Left renal pelvis (tissue), 4 donors: ENCODE measurements at places on chromosomes 2 and 18. TPM values are rescaled to one million over a fixed set of nuclear protein-coding genes. Genes with fewer than 3 reads are reported as not detected.

DNA sequence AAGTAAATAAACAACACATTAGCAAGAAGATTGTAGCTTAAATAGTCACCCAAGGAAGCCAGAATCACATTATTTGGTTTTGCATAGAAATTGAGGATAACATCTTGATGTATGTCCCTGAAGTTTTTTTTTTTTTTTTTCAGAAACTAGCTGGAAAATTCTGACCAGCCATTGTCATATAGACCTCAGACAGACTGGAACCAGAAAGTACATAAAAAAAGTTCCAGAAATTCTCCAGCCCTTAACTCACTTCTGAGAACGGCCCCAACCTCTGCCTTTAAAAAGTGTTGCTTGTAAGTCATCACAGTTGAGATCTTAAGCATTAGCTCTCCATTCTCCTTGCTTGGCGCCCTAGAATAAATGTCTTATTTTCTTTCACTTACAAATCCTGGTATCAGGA is 350.5 kb downstream of the CCDC85A start:
- no peak for DNase-seq

DNA sequence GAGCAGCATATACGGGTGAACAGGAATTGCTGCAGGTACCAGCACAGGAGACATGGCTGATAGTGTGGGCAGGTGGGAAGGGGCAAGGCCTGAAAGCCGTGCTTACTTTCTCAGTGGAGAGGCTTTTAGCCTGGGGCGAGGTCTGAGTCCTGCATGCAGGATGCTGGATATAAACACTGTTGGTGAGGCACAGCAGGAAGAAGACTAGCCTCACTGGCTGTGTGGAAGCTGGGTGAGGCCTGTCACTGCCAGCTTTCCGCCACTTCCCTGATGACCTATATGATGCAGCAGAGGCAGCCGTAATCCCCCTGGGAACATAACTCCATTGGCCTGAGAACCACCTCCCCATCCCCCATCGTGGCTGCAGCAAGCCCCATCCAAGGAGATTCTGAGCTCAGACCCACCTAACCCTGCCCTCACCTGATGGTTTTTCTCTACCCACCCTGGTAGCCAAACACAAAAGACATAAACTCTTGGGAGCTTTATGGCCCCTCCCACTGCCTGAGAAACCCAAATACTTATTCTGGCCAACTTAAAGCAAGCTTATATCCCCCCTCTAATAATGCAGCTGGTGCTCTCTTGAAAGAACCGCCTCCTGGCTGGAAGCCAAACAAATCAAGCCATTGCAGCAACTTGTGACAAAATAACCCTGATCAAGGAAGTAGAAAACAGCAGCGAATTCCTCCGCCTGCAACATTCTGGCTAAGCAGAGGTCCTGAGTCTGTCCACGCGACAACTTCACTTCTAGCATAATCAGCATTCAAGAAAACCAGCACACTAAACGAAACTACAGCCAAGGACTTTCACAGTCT is 54.6 kb upstream of the DSC1 start:
- DNase-seq: no peak

DNA sequence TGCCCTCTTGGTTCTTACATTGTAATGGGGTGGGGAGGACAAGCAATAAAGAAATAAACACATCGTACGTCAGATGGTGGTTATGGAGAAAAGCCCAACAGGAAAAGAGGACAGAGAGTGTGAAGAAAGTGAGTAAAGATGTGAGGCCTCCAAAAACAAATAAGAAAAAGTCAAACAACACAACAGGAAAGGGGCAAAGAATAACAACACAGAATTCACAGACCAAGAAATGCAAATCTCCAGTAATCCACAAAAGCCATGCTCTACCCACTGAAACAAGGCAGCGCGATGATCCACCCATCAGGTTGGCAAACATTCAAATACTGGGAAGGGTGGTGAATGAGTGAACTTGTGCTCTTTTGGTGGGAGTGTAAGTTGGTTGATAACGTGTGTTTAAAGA is 16.7 kb upstream of the DUSP2 start:
- no peak for DNase-seq

- no peak for DNase-seq
Measured at GRCh38 chr18:8458546-8459215, 150.6 kb upstream of the RAB12 start.

DNA sequence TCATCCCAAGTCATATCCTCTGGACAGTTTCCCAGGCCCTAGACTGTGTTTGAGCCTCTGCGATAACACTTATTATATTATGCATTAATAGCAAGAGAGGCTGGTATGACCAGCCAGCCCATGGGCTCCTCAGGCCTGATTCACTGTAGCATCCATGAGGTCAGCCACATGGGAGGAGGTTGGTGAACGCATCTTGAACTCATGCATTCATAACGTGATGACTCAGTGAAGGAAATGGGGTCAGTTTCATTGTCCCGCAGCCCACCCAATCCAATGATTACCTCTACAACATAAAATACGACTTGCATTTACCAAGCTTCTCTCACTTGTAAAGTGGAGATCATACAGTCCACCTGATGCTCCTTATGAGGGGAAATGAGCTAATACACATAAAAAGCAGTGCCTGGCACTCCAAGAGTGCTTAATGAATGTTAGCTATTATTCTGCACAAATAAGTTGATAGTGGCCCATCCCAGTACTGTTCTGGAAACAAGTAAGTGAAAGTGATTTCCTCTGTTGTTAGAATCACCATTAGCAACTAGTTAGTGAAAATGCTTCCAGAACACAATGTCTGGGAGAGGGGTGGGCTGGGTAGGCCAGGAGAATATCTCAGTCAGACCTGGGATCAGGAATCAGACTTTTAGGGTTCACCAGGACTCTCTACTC is 46.1 kb upstream of the CELF4 start:
- DNase-seq: no peak

GRCh38 chr2:171046048-171046560 is 114.6 kb downstream of the TLK1 start:
- no peak for DNase-seq

DNA sequence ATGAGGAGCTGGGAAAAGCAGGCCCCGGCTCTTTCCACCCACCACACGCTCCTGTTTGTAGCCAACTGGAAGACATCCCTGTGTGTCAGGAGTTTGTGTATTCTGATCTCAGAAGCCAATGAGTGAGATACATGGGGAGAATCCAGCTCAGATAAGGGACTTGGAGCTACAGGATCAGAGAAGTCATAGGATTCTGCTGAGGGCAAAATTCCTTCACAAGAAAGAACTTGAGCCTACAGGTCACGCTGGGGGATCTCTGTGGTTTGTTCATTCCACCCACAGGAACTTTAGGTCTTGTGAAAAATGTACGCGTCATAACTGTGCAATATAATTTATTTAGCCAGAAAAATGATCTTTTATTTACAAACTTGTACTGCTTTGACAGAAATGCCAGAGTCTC is 80.1 kb upstream of the SMIM21 start:
- no peak for DNase-seq

DNA sequence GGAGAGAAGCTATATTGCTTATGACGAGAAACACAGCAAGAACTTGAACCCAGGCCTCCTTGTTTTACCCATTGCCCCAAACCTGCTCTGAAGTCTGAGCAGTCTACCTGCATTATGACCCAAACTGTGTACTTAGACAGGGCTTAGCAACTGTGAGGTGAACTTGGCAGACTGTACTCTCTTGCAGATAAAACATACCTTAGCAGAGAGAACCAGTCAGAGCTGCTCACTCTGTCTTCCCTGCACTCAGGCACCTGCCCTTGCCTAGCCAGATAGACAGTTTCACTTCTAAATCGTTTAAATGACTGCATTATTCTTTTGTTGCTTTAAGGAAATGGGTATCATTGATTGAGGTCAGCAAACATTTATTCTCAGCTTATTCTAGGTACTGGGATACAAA is 20.3 kb downstream of the ITPRID2 start:
- no peak for DNase-seq

DNA sequence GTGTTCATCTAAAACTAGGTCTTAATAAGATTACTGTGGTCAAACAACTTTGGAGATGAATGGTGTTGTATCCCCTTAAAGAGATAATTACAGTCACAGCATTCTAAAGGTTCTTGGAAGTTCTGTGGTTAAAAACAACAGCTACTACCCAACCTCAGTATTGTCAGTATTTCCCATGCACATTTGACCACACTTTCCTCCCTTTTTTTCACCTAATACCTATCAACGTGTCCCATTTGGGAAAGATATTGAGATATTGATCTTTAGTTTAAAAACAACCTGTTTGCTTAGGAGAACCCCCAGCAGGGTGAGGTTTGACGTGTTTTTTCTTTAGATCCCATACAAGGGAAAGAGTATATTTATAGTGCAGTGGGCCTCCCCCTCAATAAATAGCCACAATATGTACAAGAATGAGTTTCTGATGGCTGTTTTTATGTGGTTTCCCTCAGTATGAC is 65.6 kb downstream of the WDR7 start:
- no peak for DNase-seq

GRCh38 chr2:73269686-73270465 is 14.4 kb downstream of the FBXO41 start:
- DNase-seq: no peak

- no peak for DNase-seq
Measured at GRCh38 chr2:108029496-108029895, 43.2 kb downstream of the SLC5A7 start.

DNA sequence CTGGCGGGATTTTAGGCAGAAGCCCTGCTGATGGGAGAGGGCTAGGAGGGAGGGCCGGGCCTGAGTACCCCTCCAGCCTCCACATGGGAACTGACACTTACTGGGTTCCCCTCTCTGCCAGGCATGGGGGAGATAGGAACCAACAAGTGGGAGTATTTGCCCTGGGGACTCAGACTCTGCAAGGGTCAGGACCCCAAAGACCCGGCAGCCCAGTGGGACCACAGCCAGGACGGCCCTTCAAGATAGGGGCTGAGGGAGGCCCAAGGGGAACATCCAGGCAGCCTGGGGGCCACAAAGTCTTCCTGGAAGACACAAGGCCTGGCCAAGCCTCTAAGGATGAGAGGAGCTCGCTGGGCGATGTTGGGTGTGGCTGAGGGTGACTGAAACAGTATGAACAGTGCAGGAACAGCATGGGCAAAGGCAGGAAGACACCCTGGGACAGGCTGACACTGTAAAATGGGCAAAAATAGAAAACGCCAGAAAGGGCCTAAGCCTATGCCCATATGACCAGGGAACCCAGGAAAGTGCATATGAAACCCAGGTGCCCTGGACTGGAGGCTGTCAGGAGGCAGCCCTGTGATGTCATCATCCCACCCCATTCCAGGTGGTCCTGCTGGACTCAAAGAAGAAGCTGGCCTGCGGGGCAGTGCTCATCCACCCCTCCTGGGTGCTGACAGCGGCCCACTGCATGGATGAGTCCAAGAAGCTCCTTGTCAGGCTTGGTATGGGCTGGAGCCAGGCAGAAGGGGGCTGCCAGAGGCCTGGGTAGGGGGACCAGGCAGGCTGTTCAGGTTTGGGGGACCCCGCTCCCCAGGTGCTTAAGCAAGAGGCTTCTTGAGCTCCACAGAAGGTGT is 8.5 kb downstream of the PROC start:
- DNase-seq: no peak

DNA sequence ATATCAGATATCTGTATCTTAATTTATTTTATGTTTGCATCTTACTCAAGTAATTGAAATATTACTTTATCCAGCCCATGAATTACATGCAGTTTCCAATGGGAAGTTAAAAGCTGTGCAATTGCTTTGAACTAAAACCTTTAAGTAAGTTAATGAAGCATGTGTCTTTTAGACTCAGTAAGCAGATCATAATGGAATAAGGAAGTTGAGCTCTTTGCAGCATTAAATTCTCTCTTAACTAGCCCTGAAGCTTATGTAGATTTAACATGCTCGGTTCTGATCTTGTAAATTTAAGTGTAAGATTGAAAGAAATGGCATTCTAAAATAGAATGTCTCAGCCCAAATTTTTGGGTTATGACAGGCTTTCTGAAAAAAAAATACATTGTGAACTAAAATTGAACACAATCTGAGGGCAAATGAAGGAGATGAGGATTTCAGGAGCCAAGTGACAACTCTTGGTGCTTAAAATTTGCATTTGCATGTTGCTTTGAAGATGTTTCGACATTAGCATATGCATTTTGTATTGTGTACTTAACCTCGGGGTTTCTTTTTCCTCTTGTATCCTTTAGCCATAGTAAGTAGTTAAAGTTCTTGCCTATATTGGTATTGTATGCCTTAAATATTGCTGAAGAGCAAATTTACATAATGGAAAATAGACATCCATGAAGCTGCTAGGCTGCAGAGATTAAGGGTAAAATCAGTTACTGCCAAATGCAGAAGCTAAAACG is 297.8 kb upstream of the KCNJ3 start:
- no peak for DNase-seq

DNA sequence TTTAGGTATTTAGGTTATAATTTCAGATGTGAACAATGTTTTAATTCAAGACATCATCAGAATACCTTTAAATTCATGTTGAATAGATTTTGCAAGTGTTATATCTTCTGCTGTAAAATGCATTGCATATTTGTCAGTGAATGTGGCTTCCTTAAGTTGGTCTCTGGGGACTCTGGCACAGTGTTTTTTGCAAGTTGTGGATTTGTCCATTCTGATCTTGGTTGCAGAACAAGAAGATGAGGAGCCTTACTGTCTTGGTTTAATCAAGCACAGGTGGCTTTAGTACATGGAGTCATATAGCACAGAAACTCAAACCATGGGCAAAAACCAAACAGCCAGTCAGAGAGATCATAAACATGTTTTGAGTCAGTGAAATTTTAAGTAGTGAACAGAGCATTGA is 135.7 kb downstream of the ARHGAP28 start:
- DNase-seq: no peak

DNA sequence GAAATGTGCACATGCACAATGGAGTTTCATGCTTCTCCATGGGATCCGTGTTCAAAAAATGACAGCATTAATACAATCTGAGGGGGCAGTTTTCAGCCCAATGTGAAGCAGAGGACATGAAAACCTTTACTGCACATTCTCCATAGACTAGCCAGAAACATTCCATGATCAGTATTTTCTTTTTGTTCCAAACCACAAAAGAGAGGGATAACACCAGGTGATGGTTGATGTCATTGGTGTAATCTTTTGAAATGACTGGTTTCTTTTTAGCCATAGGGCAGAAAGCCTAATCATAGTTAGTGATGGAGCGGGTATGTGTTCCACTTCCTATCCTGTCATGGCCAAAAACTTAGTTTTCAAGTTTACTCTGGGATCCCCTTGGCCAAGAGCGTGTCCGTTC is 1.8 kb upstream of the KYNU start:
- no peak for DNase-seq

DNA sequence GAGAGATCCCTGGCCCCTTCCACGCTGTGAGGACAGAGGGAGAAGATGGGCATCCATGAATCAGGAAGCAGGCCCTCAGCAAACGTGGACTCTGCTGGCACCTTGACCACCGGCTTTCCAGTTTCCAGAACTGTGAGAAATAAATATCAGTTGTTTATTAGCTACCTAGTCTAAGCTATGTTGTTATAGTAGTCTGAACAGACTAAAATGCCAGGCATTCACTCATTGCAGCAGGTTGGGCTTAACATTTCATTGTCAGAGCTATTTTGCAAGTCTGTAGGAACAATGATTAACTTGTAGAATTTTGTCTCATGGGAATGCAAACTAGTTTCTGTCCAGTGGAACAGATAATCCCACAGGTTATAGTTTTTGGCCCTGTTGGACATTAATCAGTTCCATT is 24.8 kb upstream of the TBC1D8 start:
- no peak for DNase-seq

- no peak for DNase-seq
Measured at GRCh38 chr18:31723639-31723989, 37.1 kb downstream of the SLC25A52 start.

RPRM gene
- polyA plus RNA-seq: 5.4 TPM

NPHP1 gene
- polyA plus RNA-seq: 16.8 TPM

PAIP2B gene
- 17.9 TPM for polyA plus RNA-seq

FSHR gene
- polyA plus RNA-seq: not detected

FMNL2 gene
- 108 TPM for polyA plus RNA-seq
